CMK (cell line): ENCODE measurements at places on chromosomes 3 and 15.

GRCh38 chr3:13852638-13853009 is 27.2 kb downstream of the WNT7A start:
- no peak for DNase-seq

- DNase-seq: no peak
Observed at GRCh38 chr3:176687754-176688153, 509.5 kb downstream of the TBL1XR1 start.

GRCh38 chr15:78402061-78402610 is 35.9 kb upstream of the IREB2 start:
- no peak for DNase-seq

GRCh38 chr3:153680526-153680925 is 440.7 kb upstream of the ARHGEF26 start:
- DNase-seq: no peak

GRCh38 chr15:68789091-68789490 is 31.6 kb downstream of the ANP32A start:
- DNase-seq: no peak

- DNase-seq: no peak
Observed at GRCh38 chr3:27127195-27127594, 242.0 kb downstream of the NEK10 start.

DNA sequence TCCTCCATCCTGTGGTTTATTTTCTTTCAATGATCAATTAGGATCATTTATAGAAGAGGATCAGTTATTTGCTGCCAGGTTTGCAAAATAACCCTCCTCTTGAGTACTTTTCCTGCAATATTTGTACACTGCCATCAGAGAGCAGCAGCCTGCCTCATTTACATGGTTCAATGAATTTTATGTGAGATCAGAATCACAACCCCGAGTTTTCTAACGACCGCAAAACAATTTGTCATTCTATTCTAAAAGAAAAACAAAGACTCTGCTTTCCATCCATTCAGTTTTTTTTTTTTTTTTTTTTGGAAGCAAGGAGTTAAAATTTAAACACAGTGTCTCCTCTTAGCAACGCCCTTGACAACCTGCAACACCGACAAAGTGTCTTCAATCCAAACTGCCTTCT is 146.9 kb downstream of the RAB11A start:
- no peak for DNase-seq

DNA sequence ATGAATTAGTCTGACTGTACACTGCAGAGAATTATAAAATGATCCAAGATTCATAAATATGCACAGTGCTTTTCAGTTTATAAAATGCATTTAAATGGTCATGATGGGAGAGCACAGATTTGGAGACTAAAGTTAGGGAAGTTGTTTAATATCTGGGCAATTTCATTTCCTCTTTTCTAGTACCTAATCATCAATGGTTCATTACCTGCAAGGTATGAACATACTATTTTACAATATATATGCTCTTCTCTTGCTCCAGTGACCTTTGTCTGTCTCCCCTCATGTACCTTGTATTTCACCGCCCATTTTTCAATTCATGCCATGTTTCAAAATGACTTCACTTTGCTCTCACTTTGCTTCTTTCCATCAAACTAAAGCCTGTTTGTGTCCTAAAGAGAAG is 114.5 kb downstream of the SUCNR1 start:
- DNase-seq: no peak

- DNase-seq: no peak
Observed at GRCh38 chr3:106829206-106829605, 548.0 kb upstream of the CCDC54 start.

- DNase-seq: no peak
Observed at GRCh38 chr3:40715551-40715950, 190.8 kb downstream of the ZNF621 start.

- DNase-seq: no peak
Observed at GRCh38 chr15:31822463-31822862, 207.9 kb upstream of the CHRNA7 start.

- no peak for DNase-seq
Observed at GRCh38 chr3:159860269-159861116, 128.1 kb upstream of the IL12A start.

- no peak for DNase-seq
Observed at GRCh38 chr15:101026656-101027272, 107.6 kb downstream of the LRRK1 start.

DNA sequence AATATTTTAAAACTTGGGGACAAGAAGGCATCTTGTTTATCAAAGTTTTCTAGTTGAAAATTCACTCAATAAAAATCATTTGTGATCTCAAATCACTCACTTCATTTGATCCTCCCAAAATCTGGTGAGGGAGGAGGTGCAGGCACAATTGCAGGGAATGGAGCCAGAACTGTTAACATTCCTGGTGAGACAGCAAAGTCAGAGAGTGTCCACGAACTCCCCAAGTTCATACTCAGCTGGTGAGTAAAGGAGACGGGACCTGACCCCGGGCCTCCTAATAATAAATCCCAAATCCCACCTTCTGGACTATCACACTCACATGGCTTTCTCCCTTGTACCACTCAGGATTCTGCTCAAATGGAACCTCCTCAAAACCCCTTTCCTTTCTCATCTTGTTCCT is 252.3 kb upstream of the LRTM1 start:
- no peak for DNase-seq

GRCh38 chr15:88981244-88982215 is 68.4 kb upstream of the MFGE8 start:
- DNase-seq: no peak

DNA sequence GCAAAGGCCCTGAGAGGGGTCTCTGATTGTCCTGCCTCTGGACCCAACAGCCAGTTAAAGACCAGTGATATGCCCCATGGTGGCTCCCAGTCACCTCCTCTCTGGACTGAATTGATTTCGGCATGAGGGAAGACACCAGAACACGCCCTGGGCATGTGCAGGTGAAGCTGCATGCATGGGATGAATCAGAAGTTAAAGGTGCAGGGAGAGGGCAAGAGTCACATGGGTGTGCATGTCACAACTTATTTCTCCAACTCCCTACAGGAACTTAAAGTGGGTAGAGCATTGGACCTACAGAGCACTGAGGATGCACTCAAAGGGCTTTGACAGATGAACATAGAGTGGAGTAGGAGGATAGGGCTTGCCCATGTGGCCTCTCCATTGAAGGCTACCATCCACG is 16.9 kb upstream of the RHCG start:
- no peak for DNase-seq

DNA sequence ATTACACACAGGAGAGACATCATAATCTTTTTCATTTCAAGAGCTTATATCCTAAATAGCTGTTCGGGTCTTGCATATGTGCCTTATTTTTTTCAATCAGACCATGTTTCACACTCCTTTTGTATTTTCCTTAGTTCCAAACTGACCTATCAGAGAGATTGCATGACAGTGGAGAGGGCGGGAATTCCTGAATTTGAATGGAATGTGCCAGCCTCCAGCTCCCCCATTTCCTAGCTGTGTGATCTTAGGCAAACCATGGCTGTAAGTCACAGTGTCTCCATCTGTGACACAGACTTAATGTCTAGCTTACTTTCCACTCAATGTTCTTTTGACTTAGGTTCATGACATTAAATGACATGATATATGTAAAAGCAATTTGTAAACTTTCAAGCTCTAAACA is 62.0 kb upstream of the CSTA start:
- DNase-seq: no peak

DNA sequence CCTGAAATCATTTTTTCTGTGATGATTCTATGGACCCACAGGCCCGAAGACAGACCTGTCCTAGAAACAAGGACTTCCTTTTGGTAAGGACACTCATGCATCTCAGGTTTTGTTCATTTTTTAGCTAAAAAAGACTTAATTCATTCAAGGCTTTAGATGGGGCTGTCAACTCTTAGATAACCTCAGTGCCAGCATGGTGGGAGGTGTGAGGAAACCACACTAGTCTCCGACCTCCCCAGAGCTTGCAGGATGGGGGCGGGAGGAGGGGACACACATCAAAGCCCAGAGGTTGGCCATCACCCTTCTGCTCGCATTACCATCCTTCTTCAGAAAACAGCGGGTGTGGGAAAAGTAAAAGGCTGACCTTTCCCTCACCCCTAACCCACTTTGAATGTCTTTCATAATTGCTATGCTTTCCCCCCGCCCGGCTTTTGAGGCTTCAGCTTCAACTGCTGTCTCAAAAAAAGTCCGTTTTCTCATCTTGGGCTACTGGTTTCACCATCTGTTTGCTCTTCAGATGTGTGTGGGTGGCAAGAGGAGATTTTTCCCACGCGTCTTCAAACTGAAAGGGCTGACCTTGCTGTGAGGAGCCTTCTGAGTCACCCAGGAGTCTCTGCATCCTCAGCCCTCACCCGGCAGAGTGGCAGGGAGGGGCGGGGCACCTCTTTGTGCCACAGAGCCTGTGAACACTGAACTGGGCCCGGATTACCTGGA is 27.6 kb upstream of the CXCR6 start:
- DNase-seq: no peak

GRCh38 chr15:73019154-73019553 is 33.1 kb upstream of the NEO1 start:
- no peak for DNase-seq

DNA sequence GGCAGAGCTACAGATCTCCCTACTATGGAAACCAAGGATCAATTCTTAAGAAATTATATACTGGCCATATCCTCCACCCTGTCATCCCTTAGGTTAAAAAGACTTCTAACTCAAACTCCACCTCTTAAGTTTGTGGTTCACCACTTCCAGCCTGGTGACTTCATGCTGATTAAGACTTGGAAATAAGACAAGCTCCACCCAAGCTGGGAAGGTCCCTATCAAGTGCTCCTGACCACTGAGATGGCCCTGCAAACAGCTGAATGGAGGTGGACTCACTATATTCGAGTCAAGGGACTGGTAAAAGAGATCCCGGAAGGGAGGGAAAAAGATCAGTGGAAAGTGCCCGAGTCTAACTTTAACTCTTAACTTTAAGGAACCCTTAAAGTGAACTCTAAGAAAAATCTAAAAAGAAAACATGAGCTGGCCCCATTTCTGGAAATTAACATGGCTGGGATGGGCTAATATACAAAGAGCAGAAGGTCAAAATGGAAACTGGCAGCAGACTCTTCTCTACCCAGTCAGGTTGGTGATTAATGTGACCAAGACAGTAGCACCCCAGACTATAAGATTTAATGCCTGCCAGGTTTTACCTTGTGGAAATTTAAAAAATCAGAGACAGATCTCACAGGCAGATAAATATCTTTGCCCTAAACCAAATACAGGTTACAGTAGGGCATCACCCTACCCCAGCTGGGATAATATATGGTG is 43.9 kb downstream of the PPCDC start:
- DNase-seq: peak; percentile 91

DNA sequence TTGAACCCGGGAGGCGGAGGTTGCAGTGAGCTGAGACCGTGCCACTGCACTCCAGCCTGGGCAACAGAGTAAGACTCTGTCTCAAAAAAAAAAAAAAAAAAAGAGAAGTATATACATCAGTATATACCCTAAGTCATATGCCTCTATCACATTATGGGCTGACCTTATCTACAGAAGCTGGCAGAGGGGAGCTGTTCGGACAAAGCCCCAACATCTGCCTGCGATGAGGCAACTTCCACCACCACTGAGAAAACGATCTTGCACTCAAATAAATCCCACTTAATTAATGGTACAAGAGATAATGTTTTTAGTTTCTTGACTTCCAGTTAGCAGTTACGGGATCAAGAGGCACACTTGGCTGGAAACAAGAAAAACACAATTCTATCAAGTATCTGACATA is 2.2 kb downstream of the GLT8D1 start:
- no peak for DNase-seq

DNA sequence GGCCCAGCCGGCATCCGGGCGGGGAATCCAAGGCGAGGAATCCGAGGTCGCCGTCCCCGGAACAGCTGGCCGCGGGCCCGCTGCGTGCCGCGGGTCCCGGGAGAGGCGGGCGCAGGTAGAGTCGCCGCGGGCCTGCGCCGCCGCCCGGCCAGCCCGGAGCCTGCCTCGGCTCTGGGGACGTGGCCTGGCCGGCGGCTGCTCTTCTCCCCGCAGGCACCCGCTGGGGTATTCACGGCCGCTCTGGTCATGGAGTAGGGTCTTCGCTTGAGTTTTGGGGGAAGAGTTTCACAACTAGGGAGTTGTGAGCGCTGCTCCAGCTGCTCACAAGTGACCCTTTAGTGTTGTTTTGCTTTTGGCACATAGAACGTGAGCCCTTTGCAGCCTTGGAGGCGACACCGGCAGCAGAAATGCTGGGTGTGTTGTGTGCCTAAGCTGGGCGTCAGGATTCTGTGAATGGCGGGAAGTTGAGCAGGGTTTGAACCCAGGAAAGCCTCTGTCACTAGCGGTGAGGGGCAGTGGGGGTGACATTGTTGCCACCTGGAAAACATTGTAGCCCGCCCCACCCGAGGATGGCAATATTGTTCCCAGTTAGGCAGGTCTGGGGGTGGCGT is 4.0 kb downstream of the TRIM71 start:
- DNase-seq: no peak

- no peak for DNase-seq
Observed at GRCh38 chr15:87572381-87572910, 684.1 kb downstream of the NTRK3 start.

DNA sequence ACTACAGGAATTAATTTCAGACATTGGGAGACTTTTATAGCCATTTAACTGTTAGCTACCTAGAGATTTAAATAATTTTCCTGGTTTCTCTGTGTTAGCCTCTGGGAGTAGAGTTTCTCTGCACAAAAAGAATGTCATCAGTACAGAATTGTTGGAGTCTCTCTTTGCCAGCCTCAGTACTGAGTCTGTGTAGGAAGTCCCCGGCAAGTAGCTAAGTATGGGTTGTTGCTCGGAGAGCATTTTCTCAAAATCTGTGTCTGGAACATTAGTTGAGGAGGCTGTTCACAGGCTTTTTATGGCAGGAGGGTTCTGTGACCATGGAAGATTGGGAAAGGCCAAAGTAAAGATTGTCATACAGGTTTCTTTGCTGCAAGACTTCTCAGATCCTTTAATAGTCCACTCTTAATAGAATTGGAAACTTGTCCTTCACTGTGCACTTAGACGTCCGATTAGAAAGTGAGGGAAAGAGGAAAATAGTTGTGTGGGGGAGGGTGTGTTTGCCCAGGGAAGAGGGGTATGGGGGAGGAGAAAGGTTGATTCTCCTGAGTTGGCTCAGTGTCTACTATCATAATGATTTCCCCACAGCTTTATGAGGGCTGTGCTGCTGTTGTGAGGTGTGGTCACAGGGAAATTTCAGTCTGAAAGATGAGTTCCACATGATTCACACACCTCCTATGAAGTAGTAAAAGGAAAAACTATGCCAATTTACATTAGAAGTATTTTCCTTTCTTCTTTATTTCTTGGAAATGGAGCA is 207.1 kb downstream of the PTPRG start:
- DNase-seq: no peak
